Left kidney (tissue), 8 donors: ENCODE measurements at places on chromosomes 1 and 21.

DNA sequence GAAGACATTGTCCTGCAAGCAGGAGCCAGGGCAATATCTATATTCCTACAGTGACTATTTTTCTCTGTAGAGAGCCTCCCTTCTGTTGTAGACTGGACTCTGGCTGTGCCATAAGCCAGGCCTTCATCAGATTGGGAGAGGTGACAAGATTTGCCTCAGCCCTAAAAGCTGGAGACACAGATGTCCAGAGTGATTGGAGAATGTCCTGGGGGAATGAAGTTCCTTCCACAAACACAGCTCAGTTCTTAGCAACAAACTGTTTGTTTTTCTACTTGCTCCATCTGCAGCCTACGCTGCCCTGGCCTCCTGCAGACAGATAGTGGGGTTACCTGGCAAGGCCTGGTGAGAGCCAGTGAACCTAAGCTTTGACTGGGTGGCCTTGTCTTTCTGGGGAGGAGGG, 29.9 kb upstream of the SNX27 start:
- DNase-seq, result no peak

DNA sequence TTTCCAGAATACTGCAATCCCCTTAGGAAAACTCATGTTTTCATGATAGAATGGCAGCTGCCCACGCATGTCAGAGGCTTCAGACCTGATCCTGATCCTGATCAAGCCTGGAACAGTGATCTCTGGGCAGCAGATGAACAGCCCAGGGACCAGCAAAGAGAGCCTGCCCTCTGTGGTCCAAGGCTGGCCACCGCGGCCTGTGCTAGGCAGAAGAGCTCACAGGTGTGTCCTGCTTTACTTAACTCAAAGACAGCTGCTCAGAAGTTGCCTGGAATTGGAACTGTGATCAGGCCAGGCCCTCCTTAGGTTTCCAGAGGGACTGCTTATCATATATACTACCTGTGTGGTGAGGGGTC, 21.2 kb upstream of the BCAR3 start:
- DNase-seq, result no peak

DNA sequence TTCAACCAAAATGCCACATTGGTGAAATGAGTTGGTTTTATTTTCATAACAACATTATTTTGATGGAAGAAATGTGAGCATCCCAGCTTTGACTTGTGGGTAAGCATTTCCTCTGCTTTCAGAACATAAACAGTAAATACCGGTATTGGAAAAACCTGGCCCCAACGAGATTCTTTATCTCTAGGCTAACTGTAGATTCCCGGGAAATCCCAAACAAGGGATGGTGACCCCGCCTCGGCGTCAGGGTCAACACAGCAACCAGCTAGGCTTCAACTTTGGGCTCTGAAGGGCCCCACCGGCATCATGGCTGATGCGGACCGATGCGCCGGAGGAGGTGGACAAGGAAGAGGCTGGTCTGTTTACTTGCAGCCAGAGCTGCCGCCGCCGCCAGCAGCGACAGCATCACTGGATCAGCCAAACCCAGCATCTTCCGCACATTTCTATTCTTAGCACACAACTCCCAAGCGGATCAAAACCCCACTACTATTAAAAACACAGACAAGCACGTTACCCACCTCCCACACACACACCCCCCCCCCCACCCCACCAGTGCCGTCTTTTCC, 1.1 kb downstream of the AKT3 start:
- DNase-seq, result no peak

- DNase-seq, result no peak
These were observed 85.7 kb upstream of the CD34 start for GRCh38 chr1:207996636-207997035.

DNA sequence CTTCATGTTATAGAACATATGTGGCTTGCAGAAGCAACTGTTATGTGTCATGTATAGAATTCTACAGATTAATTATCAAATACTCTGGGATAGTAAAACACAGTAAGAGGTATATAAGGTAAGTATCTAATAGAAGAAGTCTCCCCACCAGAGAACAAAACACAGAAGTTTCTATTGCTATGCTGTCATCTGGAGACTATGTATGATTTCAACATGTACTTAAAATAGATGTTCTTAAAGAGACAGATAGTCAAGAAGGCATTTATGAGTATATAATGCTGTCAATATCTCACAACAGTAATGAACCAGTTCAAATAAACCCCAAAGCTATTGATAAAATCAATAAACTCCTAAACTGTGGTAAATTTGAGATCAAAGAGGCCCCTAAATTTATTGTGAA, 8.1 kb upstream of the ADCY10 start:
- DNase-seq, result no peak

DNA sequence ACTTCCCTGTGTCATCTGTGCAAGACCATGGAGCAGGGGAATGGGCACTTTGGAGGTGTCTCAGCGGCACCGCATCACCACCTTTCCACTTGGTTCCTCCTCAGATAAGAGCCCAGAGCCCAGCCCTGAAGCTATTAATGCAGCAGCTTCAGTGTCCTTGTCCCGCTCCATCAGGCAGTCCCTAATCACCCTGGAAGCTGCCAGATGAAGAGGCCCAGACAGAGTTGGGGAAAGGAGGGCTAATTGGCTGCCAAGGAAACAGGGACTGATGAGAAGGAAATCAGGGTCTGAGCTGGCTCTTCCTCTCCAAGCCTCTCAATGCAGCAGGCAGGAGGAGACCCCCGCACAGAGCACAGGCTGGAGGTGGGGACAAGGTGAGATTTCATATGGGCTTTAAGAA, 83.1 kb upstream of the KLHDC7A start:
- DNase-seq, result no peak

- DNase-seq, result no peak
These were observed 82.4 kb downstream of the CAMK2N1 start for GRCh38 chr1:20403423-20404145.

GRCh38 chr1:46516200-46516950, 26.7 kb downstream of the DMBX1 start:
- no peak for DNase-seq

- peak; percentile 46 for DNase-seq
These were observed 23.0 kb upstream of the DMBX1 start for GRCh38 chr1:46466477-46467182.

- DNase-seq, result no peak
These were observed 3.3 kb downstream of the KLHL21 start for GRCh38 chr1:6599141-6599975.

DNA sequence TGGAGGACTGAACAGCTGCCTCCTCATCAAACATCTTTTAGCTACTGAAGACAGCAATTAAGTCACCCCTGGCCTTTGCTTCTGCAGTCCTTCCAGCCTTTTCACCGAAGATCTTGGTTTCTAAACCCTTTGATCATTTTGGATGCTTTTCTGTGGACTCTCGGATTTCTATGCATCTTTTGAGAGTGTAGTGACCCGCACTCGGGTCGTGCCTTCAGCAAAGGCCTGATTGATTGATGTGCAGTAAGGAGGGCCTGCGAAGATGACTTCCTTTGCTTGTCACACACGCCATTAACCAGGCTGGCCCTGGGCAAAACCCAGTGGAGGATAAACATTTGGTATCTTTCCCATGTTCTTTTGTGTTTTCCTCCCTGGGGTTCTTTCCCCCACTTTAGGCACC, 157.5 kb upstream of the CD34 start:
- DNase-seq, result peak; percentile 50

DNA sequence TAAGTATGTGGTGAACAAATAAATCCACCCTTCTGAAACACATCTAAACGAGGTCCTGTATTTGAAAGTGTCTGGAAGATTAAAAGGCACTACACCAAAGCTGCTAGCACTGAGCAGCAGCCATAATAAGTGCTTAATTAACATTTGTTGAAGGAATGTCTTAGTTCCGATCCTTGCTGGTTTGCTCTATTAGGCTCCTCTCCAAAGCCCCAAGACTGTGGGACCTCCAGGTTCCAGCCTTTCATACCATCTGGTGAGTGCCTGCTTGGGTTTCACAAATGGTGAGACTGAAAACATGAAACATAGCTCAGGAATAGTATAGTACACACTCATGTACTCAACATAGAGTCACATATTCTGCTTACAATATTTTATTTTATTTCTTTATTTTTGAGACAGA, 640 bp upstream of the CYP2J2 start:
- no peak for DNase-seq

DNA sequence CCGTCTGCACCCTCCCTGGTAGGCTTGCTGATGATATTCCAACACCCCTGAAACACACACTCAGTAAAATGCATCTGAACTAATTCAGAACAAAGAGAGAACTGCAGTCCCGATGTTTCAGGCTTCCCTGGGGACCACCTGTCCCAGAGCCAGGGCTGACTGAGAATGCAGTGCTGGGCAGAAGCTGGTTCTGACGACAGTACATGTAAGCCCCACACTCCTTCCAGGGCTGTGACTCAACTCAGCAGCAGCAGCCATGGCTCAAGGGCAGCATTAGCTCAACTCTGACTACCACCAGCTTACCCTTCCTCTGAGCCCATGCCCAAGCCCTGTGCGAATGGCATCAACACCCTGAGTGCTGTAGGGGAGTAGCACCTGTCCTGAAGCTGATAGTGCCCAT, 56.4 kb upstream of the SIPA1L2 start:
- no peak for DNase-seq

- DNase-seq, result no peak
These were observed 64.8 kb upstream of the TENT5C start for GRCh38 chr1:117541003-117541402.
